ENCODE measurements at places on chromosomes 7 and 10.

- no peak for DNase-seq
Observed at GRCh38 chr7:103640031-103640779, 194.2 kb upstream of the SLC26A5 start.

DNA sequence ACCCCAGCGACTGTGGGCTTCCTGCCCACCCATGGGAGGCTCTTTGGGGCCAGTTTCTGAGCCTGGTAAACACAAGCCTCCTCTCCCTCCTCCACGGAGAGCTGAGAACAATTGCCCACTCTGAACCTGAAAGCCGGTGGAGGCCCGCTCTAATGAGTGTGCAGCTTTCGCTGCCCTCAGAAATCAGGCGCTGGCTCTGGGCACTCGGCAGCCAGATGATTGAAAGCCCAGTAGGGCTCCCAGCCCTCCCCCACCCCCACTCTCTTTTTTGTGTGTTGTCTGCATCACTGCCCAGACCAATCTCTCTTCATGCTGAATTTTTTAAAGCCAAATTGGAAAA, 438.9 kb downstream of the RPS24 start:
- DNase-seq: no peak

DNA sequence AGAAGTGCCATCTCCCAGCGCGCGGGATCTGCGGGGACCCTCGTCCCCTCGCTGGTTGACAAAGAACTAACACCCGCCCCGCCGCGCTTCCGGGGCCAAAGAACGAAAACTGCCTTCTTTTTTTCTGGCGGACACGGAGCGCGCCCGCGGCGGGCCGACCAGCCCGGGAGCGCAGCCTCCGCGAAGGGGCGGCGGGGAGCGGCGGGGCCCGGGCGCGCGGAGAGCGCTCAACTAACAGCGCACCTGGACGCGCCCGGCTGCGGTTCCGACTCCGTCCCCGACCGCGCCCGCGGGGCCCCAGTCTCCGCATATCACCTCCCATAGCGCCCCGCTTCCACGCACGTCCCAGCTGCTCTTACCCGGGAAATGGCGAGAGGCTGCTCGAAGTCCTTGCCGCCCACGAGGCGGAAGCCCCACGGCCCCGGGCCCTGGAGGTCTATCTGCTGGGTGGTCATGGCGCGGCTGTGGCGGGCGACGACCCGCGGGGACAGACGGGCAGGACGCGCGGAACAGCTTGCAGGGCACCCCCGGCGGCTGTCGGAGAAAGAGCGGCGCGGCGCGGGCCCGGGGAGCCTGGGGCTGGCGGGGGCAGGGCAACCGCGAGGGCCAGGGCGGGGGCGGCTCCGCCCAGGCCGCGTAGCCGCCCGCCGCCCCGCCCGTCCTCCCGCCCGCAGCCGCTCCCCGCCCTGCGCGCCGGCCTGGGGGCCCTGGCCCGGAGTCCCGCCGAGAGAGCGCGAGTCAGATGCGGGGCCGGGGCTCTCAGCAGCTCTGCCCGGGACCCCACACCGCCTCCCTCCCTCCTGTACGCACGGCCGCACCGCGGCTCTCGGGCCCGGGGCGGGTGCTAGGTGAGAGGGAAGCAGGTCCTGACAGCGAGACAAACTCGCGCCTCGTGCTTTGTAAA, at the start of gene PDLIM1:
PDLIM1 (minus strand) TSS at position 543 of the 904 bp plus-strand sequence; CDS start at position 455, 88 bp downstream.
- peak; percentile 82 for DNase-seq

- no peak for DNase-seq
Observed at GRCh38 chr10:69338133-69338456, 59.8 kb downstream of the HK1 start.

GRCh38 chr10:3668276-3668965, 116.6 kb downstream of the KLF6 start:
- DNase-seq: peak; percentile 35

- no peak for DNase-seq
Observed at GRCh38 chr10:1525354-1526162, 211.8 kb downstream of the ADARB2 start.

DNA sequence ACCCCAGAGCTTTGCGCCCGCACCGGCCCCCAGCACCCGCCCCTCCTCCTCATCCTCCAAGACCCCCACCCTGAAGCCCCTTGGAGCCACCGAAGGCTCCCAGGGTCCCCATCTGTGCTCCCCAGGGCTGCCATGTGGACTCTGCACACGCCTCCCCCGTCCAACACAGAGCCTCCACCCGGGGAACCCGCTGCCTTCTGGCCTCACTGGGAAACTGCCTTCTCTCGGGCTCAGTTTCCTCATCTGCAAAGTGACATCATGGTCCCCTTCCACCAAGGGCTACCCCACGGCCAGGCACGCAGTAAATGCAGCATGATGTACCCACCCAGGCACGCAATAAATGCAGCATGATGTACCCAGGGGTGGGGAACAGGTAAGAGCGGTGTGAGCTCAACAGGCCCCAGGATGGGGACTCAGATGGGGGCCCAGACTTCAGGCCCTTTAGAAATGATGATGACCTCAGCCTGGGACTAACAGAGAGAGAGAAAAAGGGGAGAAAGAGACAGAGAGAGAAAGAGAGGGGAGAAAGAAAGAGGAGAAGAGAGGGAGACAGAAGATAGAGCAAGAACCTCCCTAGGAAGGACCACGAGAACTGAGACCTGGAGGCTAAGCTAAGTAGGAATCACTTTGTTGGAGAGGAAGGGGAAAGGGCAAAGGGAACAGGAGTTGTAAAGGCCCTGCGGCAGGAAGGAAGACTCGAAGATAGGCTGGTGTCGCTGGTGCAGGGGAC, 2.5 kb upstream of the MICALL2 start:
- no peak for DNase-seq

- no peak for DNase-seq
Observed at GRCh38 chr7:139317939-139318505, 23.1 kb upstream of the FMC1 start.

GRCh38 chr10:46002916-46003693, 27.3 kb downstream of the NCOA4 start:
- DNase-seq: no peak

- no peak for DNase-seq
Observed at GRCh38 chr7:118312966-118313365, 88.5 kb downstream of the ANKRD7 start.

DNA sequence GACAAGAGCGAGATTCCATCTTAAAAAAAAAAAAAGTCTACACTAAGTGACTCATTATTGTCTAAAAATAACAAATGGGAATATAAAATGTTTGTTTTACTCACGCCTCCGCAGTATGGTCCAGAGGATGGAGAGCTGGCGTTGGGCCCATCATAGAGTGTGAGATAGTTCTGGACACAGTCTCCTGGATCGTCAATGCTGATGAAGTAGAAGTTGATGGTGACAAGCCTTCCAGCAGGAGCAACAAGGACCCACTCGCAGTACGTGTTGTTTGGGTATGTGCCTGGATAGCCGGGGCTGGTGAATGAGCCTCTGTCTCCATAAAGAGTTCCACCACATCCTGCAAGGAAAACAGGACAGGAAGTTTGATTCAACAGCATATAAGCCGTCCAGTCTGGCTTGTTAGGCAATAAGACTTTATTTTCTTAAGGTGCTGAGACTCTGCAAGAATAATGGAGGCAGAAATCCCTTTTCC, 11.5 kb upstream of the RSU1 start:
- no peak for DNase-seq

DNA sequence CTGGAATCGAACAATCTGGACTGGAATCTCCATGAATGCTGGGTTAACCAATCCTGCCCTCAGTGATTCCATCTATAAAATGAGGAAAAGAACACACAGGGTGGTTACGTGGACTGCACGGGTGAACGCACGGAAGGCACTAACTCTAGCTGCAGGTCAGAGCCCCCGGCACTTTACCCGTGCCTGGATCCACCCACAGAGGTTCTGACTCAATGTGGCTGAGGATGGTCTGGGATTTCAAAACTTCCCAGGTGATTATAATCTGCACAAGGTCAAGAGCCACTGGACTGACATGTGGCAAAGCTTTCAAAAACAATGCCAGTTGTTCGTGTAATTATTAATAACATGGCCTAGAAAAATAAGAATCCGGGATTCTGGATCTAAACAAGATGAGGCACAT, 29.2 kb downstream of the KIAA1549 start:
- DNase-seq: no peak

GRCh38 chr10:62744136-62744535, 60.4 kb upstream of the ADO start:
- no peak for DNase-seq

DNA sequence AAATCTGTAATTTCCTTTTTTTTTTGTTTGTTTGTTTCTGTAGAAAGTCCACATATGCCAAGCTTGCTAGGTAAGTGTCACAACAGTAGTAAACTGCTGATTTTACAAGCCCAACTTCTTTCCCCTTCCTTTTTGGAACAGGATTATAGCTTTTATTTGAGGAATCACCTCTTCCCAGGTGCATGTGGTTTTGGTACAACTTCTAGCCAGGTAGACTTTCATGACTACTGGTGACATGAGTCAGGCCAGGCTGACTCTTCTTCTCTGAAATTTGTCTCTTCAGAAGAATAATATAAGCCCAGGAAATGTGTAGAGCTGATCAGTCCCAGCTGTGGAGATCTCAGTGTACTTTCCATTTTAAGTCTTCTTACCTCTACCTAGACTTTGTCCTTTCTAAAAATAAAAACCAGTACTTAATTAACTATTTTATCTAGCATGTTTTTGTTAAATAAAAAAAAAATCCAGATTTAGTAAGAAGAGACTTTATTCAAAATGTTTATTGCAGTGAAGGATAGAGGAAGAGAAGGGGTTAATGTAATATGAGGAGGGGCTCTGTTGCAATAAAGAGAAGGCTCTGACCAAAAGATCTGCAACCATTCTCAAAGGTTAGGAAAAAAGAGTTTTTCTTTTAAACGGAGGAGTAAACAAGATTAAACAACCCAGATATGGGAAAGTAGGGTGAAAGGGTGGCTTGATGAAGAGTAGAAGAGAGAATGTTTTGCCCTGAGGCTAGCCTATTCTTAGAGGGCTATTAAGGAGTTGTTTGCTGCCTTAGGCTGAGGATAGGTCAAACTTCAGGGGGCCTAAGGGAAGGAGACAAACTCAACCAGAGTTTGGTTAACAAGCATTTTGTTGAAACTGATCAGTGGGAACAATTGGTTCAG, 664.2 kb downstream of the SORCS1 start:
- no peak for DNase-seq

DNA sequence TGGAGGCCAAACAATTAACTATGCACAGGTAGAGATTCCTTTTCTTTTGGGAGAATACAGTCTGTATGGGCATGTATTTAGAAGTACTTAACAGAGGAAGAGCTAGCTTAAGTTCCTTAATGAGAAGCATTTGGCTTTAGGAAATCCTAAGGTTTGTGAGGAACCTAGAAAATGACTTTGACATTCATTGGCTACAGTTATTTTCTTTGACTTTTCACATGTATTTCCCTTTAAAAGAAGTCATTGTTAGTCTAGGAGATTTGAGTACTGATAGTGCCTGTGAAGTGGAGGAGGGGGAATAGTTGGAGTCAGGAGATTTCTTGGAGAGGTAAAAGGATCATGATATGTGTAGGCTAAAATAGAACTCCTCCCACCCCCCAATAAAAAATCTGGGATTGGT, 3.6 kb downstream of the HELLS start:
- DNase-seq: no peak

DNA sequence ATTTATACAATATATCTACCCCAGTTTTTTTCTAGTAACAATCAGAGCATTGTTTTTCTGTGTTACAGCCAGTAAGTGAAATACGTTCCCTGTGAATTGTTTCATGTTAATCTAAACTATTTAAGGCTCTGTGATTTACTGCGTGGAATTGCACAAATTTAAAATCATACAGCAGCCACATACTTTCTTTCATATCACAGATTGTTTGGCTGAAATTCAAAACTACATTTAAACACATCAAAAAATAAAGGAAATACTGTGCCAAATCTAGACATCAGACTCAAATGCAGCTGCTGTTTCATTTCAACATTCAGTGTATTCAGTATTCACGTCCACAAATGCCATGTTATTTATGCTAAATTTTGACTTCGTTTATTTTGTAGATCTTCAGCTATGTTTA, 242.6 kb upstream of the HGF start:
- DNase-seq: no peak

DNA sequence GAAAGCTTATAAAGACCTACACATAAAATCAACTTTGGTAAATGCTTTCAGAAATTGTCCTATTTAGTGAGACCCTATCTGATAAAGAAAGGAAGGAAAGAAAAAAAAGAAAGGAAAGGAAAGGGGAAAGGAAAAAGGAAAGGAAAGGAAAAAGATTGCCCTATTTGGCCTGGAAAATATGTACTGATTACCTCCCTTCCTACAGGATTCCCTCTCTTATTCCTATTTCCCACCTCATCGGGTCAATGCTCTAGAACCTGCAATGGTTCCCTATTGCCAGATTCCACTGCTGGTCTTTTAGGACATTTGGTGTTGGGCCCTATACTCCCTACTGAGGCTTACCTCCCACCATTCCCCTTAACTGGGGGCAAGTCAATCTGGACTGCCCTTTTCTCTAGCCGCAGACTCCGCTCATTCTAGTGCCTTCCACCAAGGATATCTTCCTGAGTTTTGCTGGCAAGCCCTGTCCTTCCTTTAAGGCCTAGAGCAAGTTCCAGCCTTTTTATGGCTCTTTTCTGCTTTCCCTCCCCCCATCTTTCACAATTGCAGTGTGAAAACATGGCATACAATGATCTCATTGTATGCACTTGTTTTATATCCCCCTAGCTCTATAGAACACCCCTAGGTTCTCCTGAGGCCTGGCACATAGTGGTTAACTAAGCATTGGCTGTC, 4.4 kb downstream of the DDIT4 start:
- no peak for DNase-seq
